ENCODE measurements at places on chromosomes 11 and 22. TPM values are rescaled to one million over a fixed set of nuclear protein-coding genes. Genes with fewer than 3 reads are reported as not detected.

SYT7 gene
- total RNA-seq = 1.5 TPM

OSM gene
- total RNA-seq = 4.7 TPM

CLDN5 gene
- total RNA-seq = 27.5 TPM

DNA sequence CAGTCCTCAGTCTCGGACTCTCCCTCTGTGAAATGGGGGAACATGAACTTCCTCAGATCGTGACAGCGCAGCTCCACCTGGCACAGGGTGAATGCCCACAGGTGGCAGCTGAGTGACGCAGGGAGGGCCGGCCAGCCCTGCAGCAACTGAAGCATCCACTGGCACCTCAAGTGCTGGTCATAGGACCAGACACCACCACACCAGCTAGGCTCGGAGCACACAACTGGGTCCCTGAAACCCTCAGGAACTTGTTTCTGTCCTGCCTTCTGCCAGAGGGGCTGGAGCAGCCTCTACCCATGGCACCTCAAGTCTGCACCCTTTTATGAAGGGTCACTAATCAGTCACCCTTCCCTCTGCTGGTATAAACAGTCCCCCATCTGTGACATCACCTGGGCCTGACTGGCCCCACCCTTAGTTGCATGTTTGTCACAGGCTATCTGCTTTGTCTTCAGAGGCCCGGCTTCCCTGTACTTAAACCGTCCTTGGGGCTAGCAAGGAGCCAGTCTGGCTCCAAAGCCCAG lies 7.4 kb upstream of the CDC42BPG start:
- DNase-seq = no peak

DNA sequence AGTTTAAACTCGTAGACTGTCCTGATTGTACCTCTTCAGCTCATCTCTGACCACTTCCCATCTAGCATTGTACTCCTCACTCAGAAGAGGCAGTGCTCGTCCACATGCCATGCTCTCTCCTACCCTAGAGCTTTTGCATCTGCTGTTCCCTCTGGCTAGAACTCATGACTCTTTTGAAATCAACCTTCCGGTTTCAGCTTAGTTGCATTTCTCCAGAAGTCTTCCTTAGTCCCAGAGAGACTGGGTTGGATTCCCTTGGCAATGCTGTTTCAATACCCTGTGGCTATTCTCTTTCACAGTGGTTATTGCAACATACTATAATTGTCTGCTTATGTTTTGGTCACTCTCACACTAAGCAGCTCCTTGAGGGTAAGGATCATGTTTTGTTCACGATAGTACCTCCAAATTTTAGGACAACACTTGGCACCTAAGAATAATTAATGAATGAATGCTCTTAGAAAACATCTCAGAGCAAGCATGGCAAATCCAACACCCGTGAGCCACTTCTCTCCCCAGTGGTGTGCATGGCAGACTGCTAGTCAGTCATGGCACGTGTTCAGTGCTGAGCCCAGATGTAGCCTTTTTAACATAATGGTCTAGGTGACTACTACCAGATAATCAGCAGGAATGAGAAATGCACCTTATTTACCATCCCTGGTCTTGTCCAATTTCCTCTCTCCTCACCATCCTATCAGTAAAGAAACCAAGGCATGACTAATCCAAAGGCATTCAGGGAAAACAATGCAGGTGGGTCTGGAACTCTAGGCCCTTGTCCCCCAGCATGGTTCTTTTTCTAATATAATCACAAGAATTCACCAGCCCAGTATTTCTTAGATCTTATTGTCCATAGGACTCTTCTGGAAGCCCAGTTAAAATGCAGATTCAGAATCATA lies 14.5 kb downstream of the SEPTIN3 start:
- no peak for DNase-seq

DNA sequence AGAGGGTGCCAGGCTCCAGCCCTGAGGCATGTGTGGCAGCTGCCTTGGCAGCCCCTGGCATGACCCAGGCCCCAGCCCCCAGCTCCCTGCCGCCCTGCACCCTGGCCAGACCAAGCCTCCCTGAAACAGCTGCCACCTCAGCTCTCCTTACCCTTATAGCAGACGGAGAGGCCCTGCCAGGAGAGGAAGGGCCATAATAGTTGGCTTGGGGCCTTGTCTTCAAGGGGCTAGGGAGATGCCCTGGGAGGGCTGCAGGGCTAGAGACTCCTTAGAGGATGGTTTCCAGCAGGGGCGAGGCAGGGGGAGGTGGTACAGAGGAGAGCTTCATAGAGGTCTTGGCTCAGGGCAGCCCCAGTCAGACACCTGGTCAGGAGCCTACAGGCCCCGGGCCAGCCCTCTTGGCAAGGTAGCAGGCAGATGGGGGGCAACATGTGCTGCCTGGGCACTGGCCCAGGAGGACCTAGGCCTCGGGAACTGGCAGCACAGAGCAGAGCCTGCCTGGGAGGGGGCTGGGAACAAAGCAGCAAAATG lies 13.0 kb downstream of the SMTN start:
- DNase-seq = no peak

GRCh38 chr22:41048791-41049717 lies 43.3 kb upstream of the EP300 start:
- DNase-seq = peak; percentile 66
